ENCODE measurements at places on chromosomes 6 and 20.

DNA sequence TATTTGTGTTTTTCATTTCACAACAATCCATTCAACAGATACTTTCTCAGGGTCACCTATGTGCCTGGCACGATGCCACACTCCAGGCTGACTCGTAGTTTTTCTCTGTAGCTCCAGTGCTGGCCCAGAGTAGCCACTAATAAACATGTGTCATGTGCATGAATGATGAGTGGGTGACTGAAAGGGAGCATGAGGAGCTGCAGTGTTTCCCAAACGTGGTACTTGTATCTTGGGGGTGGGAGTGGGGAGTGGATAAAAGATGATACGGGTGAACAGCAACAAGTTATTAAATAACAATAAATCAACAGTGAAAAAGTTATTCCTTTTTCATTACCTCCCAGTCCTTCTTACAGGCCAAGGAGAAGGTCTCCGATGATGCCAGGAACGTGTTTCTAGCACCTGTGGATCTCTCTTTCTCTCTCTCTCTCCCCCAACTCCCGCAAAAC is 17.1 kb downstream of the SRXN1 start:
- no peak for DNase-seq

- DNase-seq, result no peak
Observed at GRCh38 chr20:37278966-37279590, 10.4 kb upstream of the MANBAL start.

- no peak for DNase-seq
Observed at GRCh38 chr6:43766964-43767461, 3.0 kb upstream of the VEGFA start.

GRCh38 chr6:148035806-148036390 is 306.7 kb upstream of the SASH1 start:
- no peak for DNase-seq

DNA sequence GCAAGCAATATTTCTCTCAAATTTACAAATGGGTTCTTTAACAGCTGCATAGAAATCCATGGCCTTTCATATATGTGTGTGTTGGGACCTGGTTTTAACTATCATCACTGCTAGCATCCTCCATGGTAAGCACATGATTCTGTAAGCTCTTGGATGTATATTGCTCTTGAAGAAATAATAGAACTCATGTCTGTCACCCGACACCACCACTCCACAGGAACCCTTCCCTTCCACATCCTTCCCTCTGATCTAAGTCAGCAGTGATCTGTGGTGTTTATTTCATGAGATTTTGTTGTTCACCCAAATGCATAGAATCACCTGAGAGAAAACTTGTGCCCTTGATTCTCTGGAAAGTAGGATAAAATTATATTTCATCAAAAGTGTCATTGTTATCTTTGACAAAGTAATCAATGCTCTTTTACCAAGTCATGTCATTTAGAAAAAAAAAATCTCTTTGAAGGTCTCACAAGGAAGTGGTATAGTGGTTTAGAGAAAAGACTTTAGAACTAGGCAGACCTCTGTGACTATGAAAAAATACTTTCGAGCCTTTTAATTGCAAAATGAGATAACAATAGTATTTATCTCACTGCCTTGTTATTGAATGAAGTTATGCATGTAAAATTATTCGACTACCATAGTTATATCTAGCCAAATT is 649.8 kb upstream of the SLC35B3 start:
- no peak for DNase-seq

GRCh38 chr20:6765469-6766058 is 1.9 kb upstream of the BMP2 start:
- DNase-seq, result no peak

- peak; percentile 80 for DNase-seq
Observed at GRCh38 chr20:8693709-8694108, 375.2 kb upstream of the PLCB4 start.

GRCh38 chr6:134729561-134729960 is 220.3 kb downstream of the ALDH8A1 start:
- DNase-seq, result no peak

- no peak for DNase-seq
Observed at GRCh38 chr20:57986666-57987065, 241.8 kb downstream of the ANKRD60 start.

DNA sequence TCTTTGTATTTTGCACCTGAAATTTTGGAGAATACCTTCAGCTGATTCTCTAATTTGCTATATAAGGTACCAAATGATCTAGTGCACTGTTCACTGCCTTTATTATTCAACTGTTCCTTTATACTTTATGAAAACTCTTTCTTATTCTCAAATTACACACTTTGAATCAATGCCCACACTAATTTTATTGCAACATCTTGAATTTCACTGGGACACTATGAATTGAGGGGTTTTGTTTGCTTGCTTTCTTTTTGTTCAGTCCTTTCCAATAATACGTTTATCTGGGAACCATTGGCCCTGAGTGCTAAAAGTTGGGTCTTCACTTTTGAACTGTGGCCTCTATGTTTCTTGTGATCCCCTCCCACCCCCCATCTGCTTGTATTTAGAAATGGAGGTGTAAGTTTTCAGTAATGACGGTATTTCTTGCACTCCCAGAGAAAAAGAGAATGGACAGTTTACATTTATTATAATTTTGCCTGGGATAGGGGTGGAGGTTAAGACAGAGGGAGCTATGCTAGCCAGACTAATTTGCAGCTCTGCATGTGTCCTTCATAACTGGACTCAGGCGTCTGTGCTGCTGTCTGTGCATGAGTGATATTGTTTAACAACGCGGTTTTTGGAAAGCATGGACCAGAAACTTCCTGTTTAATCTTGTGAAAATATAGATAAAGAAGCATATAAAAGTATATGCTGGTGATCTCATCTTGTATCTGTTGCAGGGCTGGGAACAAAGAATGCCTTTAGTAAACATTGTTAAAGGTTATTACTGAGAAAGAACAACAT is 98.1 kb downstream of the DNAH8 start:
- no peak for DNase-seq

DNA sequence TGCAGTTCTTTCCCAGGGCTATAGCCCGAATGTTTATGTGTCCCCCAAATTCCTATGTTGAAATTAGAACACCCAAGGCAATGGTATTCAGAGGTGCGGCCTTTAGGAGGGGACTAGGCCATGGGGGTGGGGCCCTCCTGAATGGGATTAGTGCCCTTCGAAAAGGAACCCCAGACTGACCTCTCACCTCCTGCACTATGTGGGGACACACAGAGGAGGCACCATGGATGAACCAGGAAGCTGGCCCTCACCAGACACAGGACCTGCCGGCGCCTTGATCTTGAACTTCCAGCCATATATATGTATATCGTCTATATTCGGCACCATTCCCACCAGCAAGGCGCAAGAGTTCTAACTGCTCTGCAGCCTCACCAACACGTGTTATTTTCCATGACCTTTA is 101.5 kb upstream of the BHLHE23 start:
- DNase-seq, result no peak

DNA sequence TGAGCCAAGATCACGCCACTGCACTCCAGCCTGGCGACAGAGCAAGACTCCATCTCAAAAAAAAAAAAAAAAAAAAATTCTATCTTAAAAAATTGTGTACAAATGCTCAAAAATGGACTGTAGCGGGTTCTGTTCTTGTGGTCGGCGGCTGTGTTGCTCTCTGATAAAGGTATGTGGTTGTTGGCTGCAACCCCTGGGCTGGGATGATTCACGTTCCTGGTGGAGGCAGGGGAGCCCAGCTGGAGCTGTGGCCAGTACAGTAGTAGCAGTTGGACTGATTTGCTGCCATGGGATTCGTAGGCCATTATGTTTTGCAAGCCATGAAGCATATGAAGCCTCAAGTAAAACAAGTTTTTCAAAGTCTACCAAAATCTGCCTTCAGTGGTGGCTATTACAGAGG is 22.3 kb downstream of the MDN1 start:
- no peak for DNase-seq

DNA sequence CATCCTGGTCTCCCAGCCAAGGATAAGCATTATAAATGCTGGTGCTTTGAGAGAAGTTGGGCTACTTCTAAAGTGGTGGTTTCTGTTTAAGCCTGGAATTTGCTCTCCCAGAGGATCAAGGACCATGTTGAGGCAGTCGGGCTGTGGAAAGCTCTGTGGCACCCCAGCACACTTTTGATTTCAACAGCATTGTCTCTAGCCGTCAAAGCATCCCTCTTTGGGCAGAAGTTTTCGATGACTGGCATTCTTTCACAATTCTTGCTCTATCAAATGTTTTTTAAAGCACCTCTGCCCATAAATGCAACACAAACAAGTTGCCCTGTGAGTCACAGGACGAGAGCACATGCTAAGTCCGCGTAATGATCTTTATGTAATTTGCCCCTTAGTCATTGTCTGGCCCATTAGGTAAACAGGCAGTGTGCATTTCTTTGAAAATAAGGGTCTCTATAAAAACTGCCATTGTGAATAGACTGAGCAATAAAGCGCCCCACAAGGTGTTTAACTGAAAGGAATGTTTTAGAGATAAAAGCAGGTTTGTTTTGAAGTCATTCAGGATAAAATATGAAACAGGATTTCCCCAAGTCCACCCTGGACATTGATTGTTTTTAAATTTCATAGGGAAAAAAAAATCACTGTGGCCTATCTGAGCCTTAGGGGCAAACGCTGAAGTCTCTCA is 44.7 kb upstream of the FOXQ1 start:
- no peak for DNase-seq

GRCh38 chr6:22025468-22026163 is 271.2 kb downstream of the PRL start:
- no peak for DNase-seq

GRCh38 chr6:39301606-39302005 is 12.6 kb downstream of the KCNK17 start:
- DNase-seq, result no peak

- DNase-seq, result no peak
Observed at GRCh38 chr20:21125072-21125848, 622 bp upstream of the KIZ start.

GRCh38 chr6:169244684-169245383 is 8.8 kb downstream of the THBS2 start:
- DNase-seq, result no peak

GRCh38 chr6:112841553-112842329 is 494.6 kb downstream of the RFPL4B start:
- DNase-seq, result no peak

GRCh38 chr20:2136275-2136674 is 34.6 kb downstream of the STK35 start:
- no peak for DNase-seq

GRCh38 chr20:52469128-52469527 is 277.5 kb upstream of the ZFP64 start:
- DNase-seq, result no peak

DNA sequence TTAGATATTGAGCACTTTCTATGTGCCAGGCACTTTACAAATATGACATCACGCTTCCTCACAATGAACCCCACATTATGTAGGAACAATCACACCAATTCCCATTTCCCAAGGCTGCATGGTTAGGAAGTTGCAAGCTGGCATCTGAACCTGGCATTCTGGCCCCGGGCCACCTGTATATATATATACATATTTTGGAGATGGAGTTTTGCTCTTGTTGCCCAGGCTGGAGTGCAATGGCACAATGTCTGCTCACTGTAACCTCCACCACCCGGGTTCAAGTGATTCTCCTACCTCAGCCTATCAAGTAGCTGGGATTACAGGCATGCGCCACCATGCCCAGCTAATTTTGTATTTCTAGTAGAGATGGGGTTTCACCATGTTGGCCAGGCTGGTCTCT is 30.4 kb downstream of the SRC start:
- DNase-seq, result no peak

- DNase-seq, result no peak
Observed at GRCh38 chr6:39688494-39688893, 36.7 kb downstream of the KIF6 start.

DNA sequence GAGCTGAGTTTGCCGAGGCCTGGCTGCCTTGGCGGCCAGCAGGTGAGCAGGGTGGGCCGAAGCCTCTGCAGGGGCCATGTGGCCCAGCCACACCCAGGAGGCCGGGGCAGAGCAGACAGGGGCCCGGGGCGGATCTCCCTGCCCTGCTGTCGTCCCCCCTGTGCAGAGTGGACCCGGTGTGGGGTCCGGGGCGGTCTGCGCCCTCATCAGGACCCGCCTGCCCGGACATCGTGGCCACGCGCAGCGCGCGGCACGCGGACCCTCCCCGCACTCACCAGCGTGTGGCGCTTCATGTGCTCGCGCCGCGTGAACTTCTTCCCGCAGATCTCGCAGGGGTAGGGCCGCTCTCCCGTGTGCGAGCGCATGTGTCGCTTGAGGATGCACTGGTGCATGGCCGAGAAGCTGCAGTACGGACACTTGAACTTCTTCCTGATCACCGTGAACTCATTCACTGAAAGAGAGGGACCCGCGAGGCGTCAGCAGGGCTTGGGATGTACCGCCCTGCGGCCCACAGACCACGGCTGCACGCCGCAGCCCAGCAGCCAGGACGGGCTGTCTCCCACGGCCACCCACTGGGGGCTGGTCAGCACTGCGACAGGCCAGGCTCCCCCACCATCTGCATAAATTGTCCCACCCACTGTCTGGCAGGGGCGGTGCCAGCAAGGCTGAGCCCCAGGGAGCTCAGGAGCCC is 13.0 kb downstream of the SLC2A4RG start:
- DNase-seq, result no peak

GRCh38 chr6:27295301-27296079 is 16.6 kb downstream of the POM121L2 start:
- DNase-seq, result peak; percentile 27

DNA sequence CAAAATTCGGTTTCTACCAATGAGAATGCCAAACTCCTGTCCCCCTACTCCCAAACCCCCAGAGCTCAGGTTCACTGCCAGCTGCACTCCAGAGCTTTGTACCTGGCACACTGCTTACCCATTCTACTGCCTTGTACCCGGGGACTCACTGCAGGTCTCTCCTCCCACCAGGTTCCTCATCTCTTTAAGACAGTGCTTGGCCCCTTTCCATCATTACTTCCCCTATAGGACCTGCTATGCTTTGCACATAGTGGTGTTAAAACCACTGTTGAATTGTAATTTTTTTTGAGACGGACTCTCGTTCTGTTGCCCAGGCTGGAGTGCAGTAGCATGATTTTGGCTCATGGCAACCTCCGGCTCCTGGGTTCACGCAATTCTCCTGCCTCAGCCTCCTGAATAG is 25.9 kb downstream of the LYRM4 start:
- no peak for DNase-seq

- no peak for DNase-seq
Observed at GRCh38 chr20:17816804-17817587, 117.2 kb downstream of the BANF2 start.

GRCh38 chr20:47665221-47665991 is 119.9 kb downstream of the SULF2 start:
- DNase-seq, result no peak

DNA sequence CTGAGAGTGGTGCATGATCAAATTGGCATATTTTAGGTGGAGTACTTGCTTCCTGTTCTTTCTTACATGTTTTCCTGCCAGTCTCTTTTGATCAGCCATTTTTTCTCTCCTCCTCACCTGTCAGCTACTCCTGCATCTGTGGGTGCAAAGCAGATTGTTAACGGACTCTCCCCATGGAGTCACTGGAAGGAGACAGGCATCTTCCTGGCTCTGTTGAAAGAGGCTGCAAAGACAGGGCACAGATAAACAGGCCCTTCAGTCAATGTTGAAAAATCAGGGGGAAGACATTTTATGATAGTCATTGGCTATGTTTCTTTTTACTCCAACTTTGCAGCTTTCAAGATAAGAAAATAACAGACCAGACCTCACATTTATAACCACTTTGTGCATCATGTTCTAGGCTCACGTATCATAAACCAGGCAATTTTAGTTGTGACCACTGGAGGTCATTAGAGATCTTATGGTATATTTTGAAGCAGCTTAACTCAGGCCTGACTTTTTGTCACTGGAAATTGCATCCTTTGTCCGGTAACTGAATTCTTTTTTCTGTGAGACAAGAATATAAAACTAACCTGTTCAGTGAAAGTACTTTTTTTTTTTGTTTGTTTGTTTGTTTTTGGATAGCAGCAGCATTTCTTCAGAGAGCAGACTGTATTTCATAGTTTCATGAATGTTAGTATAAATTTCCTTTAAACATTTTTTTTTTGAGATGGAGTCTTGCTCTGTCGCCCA is 20.1 kb downstream of the ECT2L start:
- DNase-seq, result peak; percentile 33

Measured in amniotic stem cell (primary cell).